Left ventricle myocardium inferior (tissue), 1 donor: ENCODE measurements at places on chromosomes 1 and 21.

- no peak for DNase-seq
Measured at GRCh38 chr21:43739621-43740435, 20.9 kb downstream of the PDXK start.

- no peak for DNase-seq
Measured at GRCh38 chr1:19403256-19403655, 82.1 kb downstream of the CAPZB start.

DNA sequence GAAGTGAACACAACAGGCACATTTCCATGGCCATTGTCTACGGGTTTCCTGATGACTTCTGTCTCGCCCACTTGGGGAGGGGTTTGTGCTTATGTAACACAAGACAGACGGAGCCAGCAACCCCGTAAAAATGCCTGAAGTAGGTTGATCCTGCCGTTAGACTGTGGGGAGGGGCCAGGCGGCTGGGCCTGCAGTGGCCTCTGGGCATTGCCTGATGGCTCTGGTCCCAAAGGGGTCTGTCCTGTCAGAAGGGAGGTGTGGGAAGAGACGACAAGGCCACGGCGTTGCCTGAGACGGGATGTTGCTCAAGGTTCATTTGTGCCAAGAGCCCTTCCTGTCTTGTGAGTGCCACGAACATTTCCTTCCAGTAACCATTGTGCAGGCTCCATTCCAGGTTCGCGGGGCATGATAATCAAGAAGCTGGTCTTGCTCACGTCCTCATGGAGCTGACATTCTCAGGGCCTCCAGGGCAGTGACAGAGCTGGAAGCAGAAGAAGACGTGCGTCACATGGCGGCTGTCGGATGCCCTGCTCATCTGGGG is 44.7 kb downstream of the ABCG1 start:
- peak; percentile 29 for DNase-seq

- DNase-seq = no peak
Measured at GRCh38 chr1:89699451-89699986, 66.6 kb downstream of the LRRC8C start.

DNA sequence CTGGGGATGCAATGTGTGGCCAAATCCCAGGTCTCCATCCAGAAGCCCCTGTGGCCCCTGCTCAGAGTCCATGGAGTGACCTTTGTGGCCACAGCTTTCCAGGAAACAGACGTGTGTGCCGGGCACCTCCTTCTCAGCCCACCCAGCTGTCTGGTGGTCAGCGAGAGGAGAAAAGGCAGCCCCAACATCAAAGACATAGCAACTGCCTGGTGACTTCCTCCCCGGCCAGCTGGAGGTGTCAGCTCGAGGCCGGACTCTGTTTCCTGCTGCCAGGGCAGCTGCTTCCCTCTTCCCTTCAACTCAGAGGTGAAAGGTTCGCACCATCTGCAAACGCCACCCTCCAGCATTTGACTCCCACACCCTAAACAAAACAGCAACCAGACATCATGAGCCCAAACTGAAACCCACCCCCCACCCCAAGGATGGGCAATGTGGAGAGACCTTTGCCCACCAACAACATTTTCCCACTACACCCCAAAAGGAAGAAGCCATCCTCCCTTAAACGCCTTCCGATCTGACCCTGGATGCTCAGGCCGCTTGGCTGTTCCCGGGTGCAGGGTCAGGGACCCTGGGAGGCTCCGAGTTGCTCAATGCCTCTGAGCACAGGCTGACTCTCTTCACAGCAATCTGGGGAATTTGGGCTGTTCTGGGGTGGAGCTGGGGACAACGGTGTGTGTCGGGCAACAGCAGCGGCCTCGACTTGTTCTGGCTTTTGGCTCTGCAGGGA is 162.3 kb downstream of the PSMG1 start:
- DNase-seq = peak; percentile 36

DNA sequence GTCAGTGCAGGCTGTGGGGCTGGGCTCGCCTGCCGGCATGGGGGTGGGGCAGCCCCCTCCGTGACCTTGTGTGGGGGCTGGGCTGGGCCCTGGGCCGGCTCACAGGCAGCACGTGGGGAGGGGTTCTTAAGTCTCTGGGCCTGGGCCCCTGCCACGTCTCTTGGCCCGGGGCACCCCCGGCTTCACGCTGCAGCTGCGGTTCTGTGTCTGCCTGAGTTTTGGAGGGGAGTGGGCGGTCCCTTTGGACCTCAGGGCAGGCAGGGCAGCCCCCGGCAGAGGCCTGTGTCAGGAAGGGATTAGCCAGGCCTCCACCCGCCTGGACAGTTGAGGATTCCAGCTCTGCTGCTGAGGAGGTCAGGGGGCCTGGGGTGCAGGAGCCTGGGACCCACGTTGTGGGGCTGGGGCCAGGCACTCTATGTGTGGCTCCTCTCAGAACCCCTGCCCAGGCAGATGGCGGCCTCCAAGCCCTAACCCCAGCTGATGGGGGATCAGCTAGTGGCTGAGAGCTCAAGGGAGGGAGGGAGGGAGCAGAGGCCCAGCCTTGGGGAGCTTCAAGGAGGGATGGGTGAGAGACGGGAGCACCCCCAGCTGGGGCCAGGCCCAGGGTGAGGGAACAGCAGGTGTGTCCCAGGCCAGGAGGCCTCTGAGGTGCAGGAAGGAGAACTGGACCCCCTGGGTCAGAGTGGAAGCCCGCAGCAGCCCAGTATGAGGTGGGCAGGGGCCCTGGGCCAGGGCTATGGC is 1.8 kb upstream of the PLCH2 start:
- no peak for DNase-seq

- DNase-seq = no peak
Measured at GRCh38 chr1:39205781-39206464, 1.4 kb downstream of the MACF1 start.

DNA sequence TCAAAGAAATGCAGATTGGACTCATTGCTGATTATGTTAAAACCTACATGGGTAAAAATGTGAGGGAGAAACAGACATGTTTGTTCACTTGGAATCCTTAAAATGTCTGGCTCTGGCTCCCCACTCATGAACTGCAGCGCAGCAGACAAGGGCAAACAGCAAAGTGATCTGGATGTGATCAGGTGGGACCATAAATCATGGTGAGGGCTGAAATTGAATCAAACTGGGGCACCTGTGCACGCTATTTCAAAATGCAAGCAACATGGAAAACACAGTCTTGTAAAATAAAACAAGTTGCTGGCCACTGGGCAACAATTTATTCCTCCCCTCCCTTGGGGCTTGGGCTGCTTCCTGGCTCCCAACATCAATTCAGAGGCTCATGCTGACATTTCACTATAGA is 373.4 kb downstream of the SEC16B start:
- DNase-seq = no peak

DNA sequence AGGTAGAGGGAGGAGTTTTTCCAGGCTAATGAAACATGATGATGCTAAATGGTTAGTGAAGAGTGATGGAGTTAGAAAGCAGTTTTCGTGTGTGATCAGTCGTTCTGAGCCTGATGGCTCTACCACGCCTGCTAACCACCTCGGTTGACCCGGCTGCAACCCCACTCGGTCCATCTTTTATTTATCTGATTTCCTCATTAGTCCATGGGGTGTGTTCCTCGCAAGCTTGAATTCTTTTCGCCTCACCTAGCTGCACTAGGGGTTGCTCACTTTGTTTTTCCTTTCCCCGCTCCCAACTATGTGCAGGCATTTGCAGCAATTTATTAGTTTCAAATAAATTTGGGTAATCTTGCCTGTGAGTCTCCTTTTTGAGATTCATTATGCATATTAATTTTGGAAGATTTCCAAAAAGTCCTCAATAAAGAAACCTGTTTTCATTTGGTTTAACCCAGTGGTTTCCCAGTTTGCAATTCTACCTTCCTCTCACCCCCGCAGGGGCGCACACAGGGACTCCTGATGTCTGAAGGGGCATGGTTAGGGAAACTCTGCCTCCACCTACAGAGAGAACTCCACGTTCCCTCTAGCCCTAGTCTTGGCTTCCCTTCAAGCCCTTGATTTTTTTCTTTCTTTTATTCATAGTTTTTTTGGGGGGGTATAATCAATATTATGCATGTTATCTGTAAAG is 12.6 kb downstream of the B3GALT5 start:
- DNase-seq = no peak

DNA sequence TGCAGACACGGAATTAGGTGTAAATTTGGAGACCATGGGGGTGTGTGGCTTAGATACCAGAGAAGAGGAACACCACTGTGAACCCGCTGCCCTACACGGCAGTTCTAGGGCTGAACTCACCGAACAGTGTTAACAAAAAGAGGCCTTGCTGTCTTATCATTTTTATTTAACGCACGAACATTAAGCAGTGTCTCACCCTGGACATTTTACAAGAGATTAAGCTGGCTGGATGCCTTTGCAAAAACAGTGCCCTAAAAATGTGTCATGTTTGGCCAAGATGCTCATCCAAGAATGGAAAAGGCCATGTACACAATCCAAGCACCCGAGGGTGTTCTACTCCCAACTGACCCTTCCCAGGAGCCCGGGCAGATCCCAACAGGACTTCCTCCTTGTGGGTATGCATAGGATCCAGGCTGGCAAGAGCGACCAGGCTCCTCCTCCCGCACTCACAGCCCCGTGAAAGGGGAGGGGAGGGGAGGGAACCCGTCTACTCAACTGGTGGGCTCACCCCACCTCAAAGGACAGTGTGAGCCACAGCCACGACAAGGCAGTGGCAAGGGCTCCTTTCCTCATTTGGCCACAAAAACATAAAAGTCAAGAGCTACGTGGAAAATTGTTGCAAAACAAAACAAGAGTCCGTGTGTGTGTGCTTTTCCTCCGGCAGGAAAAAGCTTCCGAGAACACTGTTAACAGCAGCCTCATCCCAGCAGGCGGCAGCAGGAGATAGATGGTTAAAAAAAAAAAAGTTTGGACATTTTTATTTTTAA is 20.3 kb downstream of the C2CD2 start:
- DNase-seq = no peak

DNA sequence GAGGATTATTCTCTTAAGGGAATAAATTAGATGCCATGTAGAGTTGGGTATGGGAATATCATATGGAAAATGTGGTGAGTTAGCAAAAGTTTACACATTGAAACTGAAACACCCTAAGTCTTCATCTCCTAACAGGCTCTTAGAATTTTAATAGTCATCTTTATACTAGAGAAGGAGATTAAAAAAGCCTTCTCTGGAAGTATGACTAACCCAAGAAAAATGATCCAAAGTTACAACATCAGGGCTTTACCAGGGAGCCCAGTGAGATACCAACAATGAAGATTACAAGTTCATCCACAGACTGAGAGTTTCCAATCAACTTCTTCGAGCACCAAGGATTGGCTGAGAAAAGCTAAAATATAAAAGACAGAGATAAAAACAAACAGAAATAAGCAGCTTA is 70.0 kb upstream of the KIAA0040 start:
- DNase-seq = no peak

GRCh38 chr1:12541274-12542137 is 76.5 kb downstream of the DHRS3 start:
- DNase-seq = peak; percentile 61

DNA sequence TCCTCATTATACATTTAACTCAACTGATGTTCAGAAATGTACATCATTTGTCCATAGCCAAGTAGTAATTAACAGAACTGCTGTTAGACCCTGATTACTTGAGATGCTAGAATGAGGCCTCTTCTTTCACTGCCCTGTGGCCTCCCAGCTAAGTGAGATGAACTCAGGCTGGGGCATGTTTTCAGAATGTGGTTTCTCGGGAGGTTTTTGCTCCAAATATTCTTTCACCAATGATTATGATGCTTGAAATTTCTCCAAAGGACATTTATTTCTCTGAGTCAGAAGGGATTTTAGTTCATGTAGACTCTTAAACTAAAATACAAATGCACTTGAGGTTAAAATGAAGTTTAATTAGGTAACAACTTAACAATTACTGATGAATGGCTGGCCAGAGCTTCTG is 34.6 kb upstream of the ADAMTS5 start:
- no peak for DNase-seq

DNA sequence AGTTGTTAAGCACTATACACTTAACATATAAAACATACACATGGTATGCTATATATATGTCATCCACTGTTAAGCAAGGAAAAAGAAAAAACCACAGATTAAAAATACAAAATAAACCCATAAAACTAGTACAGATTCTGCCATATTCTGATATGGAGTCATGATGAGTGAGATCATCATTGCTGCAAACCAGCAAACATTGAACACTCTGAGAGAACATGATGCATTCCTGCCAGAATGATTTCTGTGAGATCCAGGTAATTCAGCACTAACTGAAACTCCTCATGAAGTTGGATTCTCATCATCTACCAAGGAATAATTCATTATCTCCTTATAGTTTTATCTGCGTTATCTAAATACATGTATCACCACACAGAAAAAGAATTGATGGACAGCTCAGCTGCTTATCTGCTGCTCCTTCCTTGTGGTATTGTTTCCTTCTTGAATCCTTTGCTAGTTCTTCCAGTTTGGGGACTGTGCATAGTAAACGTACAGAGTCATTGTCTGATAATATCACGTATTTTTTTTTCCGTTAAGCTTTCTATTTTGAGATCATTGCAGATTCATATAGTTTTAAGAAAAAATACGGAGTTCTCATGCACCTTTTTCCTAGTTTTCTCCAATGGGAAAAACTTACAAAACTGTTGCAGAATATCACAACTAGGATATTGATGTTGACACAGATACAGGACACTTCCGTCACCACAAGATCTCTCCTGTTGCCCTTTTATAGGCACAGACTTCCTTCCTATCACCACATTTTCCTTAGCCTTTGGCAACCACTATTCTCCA is 9.3 kb downstream of the RAB4A start:
- no peak for DNase-seq

DNA sequence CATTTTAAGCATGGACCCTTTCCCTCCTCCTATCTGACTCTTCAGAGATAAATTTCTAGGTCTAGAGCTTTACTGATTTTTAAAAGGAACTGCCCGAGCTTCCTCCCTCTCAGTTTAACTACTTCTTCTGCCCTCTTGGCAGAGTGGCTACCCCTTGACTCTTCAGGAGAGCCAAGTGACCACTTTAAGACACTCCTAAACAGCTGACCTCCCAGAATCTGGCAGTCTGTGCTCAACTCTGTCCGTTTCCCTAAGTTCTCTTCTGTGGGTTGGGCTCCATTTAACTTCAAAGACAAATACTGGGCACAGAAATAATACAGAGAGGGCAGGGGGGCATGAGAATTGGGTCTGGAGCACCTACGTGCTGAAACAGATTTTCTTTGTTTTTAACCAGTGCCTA is 196.3 kb upstream of the FOXD3 start:
- DNase-seq = no peak

DNA sequence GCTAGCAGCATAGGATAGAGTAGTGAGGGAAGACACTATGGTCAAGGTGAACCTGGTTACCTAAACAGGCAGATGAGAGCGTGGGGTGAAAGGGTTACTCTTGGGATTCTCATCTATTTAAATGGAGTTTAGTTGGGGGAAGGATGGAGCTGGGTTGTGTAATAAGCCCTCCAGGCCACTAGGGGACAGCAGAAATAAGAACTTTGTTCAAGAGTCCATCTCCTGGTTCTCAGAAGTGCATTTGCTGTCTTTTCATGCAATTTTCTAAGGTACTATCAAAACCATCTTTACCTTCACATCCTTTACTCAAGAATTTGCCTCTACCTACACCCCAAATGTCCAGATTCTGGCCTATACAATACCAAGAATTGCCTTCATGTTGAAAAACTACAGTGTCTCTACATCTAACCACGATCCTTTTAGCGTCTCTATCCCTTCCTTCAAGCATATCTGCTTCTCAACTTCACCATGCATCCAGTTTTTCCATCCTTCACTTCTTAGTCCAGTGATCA is 28.0 kb downstream of the SLAMF1 start:
- DNase-seq = no peak
